ENCODE measurements at places on chromosomes 6 and 20.

GRCh38 chr6:161418463-161418945 lies 144.6 kb upstream of the AGPAT4 start:
- peak; percentile 61 for DNase-seq

DNA sequence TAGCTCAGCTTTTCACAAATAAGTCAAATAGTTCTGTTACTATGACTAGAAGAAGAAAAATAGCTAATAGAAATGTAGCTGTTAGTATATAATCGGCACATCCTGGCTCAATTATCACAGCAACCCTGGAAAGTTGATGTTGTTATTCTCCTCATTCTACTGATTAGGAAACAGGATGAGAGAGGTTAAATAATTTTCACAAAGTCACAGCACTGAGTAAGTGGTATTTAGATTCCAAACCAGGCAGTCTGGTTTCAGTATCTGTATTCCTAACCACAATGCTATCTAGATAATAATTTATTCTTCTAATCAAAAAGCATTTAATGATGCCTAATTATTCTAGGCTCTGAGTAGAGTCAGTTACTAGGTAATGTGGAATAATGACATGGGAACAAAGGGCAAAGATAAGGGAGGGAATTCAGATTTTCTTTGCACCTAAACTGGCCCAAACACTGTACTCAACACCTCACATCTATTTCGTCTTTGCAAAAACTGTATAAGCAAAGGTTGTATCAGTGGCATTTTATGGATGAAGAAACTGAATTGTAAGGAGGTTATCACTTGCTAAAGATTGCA lies 51.3 kb downstream of the PDE7B start:
- DNase-seq, result no peak

DNA sequence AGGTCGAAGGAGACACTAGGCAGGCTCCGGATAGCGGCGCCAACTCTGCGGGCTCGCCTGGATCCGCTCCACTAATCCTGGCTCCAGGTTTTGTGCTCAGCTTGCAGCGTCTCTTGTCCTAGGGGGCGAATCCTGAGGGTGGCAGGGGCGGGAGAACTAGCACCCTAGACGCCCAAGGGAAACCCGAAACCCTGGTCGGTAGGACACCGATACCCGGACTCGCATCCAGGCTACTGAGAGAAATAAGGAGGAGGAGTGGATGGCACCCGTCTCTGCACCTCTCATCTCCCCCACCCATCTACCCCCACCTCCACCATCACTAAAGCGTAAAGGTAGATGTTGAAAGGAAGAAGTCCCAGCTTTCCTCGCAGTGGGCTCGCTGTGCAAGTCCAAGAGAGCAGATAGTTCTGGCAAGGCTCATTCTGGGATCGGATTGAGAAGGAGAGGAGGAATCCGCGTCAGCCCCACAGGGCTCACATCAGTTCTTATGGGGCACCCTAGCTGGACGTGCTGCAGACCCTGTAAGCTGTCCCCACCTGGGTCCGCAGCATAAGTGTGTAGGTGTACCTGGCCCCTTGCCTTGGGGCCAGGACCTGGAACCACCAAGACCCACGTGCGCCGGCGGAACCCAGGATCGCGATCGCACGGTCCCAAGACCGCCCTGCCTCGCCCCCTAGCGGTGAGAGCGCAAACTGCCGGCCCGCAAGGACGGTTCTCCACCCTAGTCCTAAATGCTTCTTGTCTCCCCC lies 6.9 kb downstream of the SLC32A1 start:
- no peak for DNase-seq

DNA sequence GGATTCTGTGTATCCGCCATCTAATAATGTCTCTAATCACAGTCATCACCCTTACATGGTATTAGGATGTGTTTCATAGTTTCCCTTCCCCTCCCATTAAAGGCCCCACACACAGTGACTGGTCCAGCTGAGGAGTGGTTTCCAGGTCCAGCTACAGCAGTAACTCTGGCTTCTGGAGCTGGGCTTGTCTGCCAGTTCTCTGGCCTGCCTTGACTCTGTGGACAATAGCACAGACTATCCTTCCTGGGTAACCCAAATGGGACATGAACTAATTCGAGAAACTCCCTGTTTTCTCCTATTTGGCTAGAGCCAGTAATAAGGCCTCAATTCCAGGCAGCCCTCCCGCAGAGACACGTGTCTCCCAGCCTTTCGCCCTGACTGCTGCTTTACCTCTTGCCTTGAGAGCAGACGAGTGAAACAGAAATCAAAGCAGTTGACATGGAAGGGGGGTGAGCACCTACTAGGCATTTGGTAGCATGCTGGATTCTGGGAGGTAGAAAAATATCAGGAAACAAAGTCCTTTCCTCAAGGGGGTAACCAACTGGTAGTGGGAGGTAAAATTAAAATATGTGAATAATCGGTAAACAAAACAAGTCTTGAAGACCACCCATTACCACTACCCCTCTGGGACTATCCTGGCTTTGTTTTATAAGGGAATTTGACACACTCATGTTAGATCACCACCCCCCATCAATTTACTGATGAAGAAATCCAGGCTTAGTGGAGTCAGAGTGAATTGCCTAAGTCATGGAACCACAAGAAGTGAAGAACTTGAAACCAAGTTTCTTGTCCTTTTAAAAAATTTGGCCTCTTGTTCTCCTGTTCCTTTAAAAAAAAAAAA lies 1.2 kb downstream of the TRAF3IP2 start:
- no peak for DNase-seq

DNA sequence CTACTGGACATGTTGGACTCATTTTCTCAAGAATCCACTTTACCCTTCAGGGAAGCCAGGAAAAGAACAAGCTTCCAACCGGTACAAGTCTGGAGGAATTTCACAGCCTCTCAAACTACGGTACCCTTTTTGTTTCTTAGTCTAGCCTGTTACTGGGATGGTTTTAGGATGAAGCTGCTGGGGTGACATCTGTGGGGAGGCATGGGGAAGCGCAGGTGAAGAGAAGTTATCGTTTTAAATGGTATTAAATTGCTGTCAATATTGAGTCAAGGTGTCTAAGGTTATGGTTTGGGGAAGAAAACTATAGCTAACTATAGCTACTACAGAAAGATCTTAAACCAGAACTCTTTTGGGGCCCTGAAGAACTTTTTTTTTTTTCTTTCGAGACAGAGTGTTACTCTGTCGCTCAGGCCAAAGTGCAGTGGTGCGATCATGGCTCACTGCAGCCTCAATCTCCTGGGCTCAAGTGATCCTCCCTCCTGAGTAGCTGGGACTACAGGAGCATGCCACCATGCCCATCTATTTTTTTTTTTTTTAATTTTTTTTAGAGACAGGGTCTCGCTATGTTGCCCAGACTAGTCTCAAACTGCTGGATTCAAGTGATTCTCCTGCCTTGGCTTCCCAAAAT lies 128.7 kb downstream of the RIN2 start:
- no peak for DNase-seq

- DNase-seq, result no peak
Measured at GRCh38 chr20:3311623-3312022, 72.6 kb upstream of the SLC4A11 start.

DNA sequence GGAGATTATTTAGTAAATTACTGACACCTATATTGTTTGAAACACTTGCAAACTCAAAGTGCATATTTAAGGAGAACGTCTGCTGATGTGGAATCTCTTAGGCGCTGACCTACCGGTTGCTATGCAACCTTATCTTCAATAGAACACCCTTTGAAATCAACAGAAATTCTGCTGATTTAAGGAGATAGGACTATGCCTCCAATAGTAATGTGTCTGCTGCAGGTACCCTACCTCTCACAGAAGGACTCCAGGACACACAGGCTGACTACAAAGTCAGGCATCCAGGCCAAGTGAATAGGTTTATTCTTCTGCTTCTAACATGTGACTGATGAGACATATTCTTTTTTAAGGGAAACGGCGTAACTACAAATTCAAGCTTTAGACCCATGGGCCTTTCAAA lies 311.7 kb downstream of the CBLN4 start:
- no peak for DNase-seq

DNA sequence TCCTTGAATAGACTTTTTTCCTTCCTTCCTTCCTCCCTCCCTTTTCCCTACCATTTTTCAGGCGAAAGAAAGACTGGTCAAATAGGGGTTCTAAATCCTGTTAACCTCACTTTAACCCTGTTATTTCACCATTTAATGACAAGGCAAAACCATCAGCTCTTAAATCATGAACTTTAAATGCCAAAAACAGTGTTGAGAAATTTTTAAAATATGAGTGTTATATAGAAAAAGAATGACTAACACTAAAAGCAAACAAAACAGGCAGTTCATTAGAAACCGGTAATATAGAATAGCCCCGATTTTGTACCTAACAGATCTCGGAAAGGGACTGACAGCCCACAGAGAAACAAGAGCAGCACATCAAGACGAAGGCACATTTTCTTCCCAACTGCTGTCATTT lies 57.4 kb upstream of the CEP85L start:
- no peak for DNase-seq

DNA sequence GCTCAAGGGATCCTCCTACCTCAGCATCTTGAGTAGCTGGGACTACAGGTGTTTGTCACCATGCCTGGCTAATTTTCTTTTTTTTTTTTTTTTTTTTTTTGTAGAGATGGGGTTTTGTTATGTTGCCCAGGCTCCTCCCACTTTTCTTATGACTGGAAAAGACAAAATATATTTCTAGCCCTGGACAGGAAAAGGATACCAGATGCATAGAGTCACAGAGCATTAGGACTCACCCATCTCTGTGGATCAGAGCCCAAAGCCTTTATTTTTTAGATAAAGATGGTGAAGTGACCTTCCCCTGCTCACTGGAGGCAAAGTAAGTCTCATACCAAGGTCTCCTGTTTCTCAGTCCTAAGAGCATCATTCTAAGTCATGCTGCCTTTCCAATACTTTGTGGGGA lies 3.4 kb downstream of the TRIM10 start:
- DNase-seq, result no peak

DNA sequence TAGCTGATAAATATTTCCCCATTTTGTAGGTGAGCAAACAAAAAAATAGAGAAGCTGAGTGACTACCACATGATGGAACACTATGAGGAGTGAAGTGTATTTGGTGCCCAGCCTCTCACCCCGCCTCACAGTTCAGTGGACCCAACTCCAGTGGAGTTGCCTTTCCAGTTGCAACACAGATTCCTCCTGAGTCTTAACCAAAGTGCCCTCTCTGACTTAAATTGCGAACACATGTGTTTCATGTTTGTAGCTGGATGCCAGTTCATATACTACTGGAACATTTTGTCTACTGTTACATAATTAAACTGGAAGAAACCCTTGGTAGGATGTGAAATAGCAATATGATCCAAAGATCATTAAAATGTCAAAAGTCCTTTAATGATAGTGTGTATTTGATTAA lies 448.9 kb downstream of the COL12A1 start:
- no peak for DNase-seq

- peak; percentile 38 for DNase-seq
Measured at GRCh38 chr6:27545271-27546046, 72.6 kb upstream of the ZNF184 start.

DNA sequence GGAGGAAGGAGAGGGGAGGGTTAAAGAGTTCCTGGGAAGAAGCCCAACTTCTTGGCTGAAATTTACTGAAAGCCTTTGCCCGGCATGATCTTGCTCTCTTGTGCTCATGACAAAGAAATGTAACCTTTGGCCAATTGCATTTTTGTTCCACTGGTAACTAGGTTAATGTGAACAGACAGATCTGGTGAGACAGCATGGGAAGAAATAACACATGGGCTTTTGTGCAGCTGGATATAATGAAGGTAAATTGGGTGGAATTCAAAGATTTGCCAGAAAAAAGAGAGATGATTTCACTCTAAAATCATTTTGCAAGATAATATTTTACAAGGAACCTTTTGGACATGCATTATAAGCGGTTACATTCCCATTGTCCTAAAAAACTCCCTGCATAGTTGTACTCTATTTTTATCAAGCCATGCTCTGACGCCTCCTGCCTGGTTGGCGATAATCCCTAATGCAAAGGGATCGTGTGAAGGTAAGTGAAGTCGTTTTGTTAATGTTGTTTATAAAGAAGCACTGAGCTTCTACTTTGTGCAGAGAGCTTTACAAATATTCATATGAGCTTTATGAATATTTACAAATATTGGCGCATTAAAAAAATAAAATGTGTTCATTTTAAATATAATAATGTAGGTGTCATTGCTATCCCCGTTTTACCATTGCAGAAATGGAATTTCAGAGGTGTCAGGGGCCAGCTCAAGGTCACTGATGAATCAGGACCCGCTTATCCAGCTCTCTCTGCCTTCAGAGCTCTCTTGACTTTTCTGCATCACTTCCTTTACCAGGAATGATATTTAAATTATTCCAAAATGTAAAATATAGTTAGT lies 161.3 kb upstream of the AGPAT4 start:
- peak; percentile 22 for DNase-seq

- DNase-seq, result no peak
Measured at GRCh38 chr20:37562695-37563480, 35.2 kb upstream of the BLCAP start.

DNA sequence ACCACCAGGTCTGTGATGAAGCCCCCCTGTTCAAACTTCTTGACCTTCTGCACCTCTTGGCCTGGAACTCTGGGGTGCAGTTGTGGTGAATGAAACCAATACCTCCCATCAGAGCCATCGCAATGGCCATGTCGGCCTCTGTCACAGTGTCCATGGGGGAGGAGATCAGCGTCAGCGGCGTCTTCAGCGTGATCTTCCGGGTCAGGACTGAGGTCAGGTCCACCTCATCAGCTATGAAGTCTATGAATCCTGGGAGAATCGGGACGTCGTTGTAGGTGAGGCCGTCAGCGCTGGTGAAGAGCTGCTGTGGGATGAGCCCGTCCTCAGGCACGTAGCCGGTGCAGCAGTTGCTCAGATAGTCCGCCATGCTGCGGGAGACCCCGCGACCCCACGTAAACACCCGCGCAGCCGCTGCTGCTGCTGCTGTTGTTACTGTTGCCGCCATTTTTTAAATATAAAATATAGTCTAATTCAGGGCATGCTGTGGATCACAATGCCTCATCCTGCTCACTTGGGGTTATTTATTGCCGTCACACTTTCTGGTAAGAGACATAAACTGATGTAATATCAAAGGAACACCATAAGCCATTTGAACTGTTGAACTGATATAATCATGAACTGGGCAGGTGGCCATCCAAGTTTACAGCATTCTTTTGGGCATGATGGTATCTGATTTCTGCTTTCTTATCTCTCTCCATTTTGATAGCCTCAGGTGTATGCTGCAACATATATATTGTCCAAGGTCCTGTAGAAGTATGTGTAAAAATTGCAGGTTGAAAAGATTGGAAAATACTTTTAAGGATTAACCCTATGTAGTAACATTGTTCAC lies 18.7 kb upstream of the RNF144B start:
- DNase-seq, result peak; percentile 79

- no peak for DNase-seq
Measured at GRCh38 chr20:37687478-37687805, 6.4 kb upstream of the CTNNBL1 start.
